Left kidney (tissue), 8 donors: ENCODE measurements at places on chromosomes 2 and 18. TPM values are rescaled to one million over a fixed set of nuclear protein-coding genes. Genes with fewer than 3 reads are reported as not detected.

TAF1B gene
- 38.7 TPM for polyA plus RNA-seq

CPLX4 gene
- 0.13 TPM for polyA plus RNA-seq

NEURL3 gene
- 4.1 TPM for polyA plus RNA-seq

POTEF gene
- polyA plus RNA-seq: 0.13 TPM

CDCA7 gene
- 46.8 TPM for polyA plus RNA-seq

FER1L5 gene
- polyA plus RNA-seq: 1.9 TPM

RESP18 gene
- not detected for polyA plus RNA-seq

CENPO gene
- polyA plus RNA-seq: 25.6 TPM

DSC2 gene
- polyA plus RNA-seq: 48.3 TPM
